ENCODE measurements at places on chromosomes 3 and 15.

DNA sequence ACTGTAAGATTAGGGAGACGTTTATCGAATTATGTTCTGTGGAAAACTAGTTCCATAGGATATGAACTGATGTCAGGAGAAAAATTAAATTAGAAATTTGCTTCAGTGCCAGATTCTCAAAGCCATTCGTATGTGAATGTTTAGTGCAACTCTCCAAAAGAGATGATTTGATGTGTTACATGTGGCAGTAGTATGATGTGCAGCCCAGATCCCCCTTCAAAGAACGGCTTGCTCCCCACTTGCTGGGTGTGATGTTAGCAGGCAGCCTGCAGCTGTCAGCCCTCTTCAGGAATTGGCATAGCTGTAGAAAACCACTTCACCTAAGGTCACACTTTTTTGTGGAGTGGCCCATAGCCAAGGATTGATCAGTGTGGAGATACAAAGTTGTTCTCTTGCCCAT is 127.0 kb upstream of the CCDC54 start:
- DNase-seq, result no peak

DNA sequence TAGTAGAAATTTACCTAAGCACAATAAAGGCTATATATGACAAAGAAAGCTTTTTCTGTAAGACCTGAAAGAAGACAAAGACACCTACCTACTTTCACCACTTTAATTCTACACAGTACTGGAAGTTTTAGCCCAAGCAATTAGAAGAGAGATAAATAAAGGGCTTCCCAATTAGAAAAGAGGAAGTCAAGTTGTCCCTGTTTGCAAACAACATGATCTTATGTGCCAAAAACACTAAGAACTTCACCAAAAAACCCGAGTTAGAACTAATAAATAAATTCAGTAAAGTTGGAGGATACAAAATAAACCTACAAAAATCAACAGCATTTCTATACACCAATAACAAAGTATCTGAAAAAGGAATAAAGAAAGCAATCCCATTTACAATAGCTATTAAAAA is 190.9 kb downstream of the NR2F2 start:
- no peak for DNase-seq

GRCh38 chr15:43525131-43525530 is 7.7 kb downstream of the MAP1A start:
- no peak for DNase-seq

GRCh38 chr3:8755564-8756237 is 13.7 kb downstream of the OXTR start:
- DNase-seq, result no peak

GRCh38 chr3:33385423-33385822 is 54.8 kb downstream of the UBP1 start:
- DNase-seq, result no peak

GRCh38 chr3:62874711-62875557 is at the start of gene CADPS:
CADPS (minus strand) TSS chr3:62875416; CDS start chr3:62875029, 387 bp downstream.
- no peak for DNase-seq

- DNase-seq, result no peak
Observed at GRCh38 chr15:32851572-32851971, 133.8 kb downstream of the GREM1 start.

GRCh38 chr15:79179597-79179996 is 89.0 kb upstream of the RASGRF1 start:
- no peak for DNase-seq

DNA sequence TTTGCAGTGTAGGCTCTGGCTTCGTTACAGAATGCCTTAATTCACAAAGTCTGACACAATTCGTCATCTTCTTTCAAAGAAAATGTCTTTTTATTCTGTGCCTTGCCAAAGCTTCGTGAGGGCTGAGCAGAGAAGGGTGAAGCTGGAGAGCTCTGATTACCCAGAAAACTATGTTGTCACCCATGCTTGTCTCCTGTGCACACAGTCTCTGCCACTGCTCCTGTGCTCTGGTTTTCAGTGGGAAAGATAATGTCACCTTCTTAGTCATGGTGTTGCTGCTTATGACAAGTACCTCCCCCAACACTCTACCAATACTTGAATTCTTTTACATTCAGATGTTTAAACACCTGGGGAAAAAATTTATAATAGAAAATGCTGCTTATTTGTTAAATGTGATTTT is 509.2 kb upstream of the GRM7 start:
- DNase-seq, result no peak

DNA sequence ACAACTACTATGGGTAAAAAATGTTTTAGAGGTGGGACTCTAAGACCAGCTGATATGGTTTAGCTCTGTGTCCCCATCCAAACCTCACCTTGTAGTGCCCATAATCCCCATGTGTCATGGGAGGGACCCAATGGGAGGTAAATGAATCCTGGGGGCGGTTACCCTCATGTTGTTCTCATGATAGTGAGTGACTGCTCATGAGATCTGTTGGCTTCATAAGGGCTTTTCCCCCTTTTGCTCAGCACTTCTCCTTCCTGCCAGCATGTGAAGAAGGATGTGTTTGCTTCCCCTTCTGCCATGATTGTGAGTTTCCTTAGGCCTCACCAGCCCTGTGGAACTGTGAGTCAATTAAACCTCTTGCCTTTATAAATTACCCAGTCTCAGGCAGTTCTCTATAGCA is 45.7 kb downstream of the FAM98B start:
- no peak for DNase-seq

GRCh38 chr3:70053293-70053692 is 53.8 kb downstream of the SAMMSON start:
- DNase-seq, result no peak

- DNase-seq, result no peak
Observed at GRCh38 chr3:13011573-13012220, 61.5 kb downstream of the IQSEC1 start.

GRCh38 chr3:114496874-114497273 is 203.0 kb downstream of the TIGIT start:
- no peak for DNase-seq

DNA sequence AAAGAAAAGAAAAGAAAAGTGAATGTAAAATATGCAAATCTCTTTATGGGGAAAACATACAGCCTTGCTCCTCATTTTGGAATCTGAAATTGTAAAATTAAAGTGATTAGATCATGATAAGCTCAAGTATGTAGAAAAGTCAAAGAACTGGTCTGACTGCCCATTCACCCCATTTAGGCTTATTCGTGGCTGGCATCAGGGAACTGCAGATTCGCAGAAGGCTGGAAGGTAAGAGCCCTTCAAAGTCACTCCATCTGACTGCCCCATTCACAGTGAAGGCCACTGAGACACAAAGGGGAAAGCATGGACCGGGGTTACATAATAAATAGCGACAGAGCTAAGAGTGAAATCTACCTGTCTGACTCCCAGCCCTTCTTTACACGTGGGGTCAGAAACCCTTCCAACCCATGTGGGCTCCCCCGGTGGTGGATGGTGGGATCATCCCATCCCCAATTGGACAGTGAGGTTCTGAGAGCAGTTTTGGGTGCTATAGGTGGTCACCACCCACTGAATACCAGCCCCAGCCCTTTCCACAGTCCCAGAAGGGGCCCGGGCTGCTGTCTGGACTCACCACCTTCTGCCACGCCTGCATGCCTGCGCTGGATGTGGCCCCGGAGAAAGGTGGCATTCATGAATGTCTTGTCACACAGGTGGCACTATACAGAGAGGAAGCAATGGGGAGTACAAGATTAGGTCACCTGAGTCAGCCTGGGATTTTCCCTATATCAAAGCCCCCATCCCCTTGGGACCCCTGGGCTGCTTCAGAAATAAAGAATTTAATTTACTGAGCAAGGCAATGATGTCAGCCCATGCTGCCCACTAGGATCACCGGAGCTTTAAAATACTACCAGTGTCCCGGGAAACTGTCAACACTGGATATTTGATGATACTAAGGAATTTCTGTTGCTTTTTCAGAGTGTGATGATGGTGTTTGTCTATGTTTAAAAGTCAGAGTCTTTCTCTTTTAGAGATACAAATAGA is 17.9 kb downstream of the DZIP1L start:
- no peak for DNase-seq

- DNase-seq, result no peak
Observed at GRCh38 chr3:128307781-128308469, 154.6 kb downstream of the EEFSEC start.

DNA sequence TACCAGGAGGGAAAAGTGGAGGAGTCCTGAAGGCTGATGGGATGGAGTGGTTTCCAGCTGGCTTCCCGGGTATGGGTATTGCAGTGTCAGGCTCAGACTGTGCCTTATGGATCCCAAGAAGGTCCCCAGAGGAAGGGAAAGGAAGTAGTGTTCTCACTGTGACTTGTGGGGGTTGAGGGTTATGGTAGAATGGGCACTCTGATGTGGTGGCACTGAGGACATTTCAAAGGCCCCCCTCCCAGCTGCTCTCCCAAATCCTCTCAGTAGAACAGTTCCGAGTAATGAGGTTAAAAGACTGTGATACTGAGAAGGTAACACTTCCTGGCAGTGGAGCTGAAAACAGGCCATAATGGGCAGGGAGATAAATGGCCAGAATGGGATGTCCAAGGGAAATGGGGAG is 23.1 kb upstream of the TIMP4 start:
- DNase-seq, result no peak

GRCh38 chr15:39552556-39552955 is 28.3 kb upstream of the THBS1 start:
- DNase-seq, result no peak

GRCh38 chr15:60553163-60553562 is 74.2 kb upstream of the ICE2 start:
- DNase-seq, result no peak

GRCh38 chr3:58009026-58009748 is 965 bp downstream of the FLNB start:
- DNase-seq, result no peak

GRCh38 chr15:91919014-91919534 is 65.6 kb downstream of the SLCO3A1 start:
- no peak for DNase-seq

- DNase-seq, result no peak
Observed at GRCh38 chr3:104990758-104991157, 376.0 kb upstream of the ALCAM start.

GRCh38 chr15:28943611-28944230 is 57.9 kb downstream of the APBA2 start:
- no peak for DNase-seq

DNA sequence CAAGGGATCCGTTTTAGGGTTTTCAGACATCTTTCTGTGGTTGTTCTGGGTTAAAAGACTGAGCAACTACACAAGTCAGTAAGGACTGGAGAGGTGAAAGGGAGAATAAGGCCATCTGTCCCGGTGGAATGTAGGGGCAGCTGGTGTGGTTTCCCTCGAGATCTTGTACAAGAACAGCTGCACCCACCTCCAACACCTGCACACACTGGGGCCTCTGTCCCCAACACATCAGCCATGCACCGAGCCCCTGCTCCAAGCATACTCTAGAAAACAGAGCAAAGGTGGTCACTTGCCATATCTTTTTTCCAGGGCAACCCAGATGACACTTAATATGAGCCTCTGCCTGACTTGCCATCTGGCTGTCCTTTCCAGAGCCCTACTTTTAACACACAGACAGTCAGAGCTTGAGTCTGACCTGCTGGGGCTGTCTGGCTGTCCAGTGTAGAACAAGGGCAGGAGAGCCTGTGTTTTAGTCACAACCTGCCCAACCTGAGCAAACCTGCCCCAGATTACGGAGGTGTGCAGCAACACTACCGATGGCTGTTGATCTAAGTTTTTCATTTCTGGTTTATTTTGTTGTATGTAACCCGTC is 12.2 kb downstream of the MAN2A2 start:
- no peak for DNase-seq

DNA sequence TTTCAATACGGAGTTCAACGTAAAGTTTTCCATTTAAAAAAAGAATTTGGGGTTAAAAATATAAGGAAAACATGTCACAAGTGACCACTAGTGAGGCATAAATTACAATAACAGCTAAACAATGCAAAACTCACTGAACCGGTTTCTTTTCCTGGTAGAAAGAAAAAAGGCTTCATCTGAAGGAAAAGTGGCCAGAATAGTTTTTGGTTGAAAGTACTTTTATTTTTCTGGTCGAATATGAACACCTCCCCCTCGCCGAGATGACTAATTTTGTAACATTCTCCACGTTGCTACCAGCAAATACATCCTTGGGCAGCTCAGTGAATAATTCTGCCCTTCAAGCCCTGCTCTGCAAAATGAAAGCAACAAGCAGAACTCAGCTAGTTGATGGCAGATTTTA is 3.9 kb upstream of the SRGAP3 start:
- DNase-seq, result no peak

DNA sequence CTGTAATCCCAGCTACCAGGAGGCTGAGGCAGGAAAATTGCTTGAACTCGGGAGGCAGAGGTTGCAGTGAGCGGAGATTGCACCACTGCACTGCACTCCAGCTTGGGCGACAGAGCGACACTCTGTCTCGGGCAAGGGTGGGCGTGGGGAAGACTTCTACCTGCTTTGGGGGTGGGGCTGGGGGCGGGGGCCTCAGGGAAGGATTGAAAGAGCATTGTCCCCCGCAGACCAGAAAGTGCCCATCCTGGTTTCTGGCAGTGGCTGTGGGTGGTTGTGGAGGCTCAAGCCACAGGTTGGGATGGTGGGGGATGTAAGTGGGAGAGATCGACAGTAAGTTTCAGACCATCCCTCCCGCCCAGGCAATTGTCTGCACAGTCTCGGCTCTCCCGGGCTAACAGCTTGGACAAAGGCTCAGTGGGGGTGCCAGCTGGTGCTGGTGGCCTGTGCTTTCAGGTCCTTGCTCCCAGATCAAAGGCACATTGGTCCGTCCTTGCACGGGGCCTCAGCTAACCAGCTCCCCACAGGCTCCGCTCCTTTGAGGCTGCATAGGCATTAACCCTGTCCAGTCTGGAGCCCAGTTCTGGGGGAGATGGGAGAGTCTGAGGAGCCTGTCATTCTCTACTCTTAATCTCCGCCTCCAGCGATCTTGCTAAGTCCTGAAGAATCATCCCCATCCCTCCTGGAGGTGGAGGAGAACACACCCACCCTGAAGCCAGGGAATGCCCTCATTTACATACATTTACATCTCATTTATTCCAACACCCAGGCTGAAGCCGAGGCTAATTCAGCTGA is 8.6 kb downstream of the SCN5A start:
- no peak for DNase-seq

GRCh38 chr3:109257269-109257668 is 59.0 kb downstream of the DPPA2 start:
- DNase-seq, result no peak

GRCh38 chr3:49668414-49668797 is 5.7 kb upstream of the APEH start:
- no peak for DNase-seq

DNA sequence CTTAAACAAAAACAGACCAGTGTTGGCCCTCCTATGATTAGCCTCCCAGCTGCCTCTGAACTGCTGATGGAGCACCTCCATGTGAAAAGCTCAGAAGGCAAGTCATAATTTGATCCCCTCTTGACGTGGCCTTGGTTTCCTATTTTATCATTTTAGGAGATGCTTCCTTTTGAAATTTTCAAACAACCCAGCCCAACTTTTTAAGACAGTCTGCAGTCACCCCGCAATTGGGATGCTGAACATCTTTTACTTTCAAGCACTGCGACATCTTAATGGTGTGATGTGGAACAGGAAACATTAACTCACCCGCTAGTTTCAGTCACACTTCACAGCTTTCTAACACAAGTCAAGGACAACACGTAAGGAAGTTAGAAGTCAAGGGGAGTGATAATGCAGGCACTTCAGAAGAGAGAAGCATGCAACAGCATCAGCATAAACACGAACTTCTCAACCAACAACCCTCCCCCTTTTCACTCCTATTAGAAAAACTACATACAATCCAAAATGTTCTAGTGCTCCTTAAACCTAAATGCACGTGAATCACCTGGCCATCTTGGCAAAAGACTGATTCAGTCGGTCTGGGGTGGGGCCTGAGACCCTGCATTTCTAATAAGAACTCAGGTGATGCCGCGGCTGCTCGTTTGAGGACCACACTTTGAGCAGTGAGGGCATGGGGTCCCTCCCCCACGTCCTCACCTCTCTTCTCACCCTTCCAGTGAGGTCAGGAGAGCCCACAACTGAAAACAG is 161.5 kb downstream of the FOXP1 start:
- DNase-seq, result no peak

- DNase-seq, result no peak
Observed at GRCh38 chr3:183897606-183898005, 12.9 kb upstream of the PARL start.
